MCF 10A (cell line): ENCODE measurements at places on chromosomes 3 and 15. TPM values are rescaled to one million over a fixed set of nuclear protein-coding genes. Genes with fewer than 3 reads are reported as not detected.

- DNase-seq, result no peak
These were observed 315.8 kb downstream of the NTRK3 start for GRCh38 chr15:87940768-87941167.

GRCh38 chr3:140505213-140505612 is 172.7 kb upstream of the TRIM42 start:
- no peak for DNase-seq

DNA sequence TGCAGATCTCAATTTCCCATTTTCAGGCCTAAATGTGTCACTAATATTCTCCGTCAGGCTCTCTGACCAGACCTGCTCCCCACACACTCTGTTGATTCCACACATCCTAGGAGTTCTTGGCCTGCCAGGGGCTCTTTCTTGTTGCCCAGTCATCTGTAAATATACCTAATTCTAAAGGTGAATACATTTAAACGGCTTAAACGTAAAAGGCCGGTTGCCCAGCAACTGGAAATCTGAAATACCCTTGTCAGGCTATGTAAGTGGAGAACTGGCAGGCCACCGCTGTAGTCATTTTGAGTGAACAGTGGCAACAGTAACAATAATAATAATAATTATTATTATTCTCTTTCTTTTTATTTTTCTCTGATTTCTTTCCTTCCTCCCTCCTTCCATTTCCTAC is 302.7 kb downstream of the AGBL1 start:
- DNase-seq, result no peak

GRCh38 chr3:188554404-188554803 is 400.4 kb downstream of the LPP start:
- DNase-seq, result peak; percentile 42

- peak; percentile 9 for DNase-seq
These were observed 27.1 kb downstream of the TRIM71 start for GRCh38 chr3:32844914-32845313.

DNA sequence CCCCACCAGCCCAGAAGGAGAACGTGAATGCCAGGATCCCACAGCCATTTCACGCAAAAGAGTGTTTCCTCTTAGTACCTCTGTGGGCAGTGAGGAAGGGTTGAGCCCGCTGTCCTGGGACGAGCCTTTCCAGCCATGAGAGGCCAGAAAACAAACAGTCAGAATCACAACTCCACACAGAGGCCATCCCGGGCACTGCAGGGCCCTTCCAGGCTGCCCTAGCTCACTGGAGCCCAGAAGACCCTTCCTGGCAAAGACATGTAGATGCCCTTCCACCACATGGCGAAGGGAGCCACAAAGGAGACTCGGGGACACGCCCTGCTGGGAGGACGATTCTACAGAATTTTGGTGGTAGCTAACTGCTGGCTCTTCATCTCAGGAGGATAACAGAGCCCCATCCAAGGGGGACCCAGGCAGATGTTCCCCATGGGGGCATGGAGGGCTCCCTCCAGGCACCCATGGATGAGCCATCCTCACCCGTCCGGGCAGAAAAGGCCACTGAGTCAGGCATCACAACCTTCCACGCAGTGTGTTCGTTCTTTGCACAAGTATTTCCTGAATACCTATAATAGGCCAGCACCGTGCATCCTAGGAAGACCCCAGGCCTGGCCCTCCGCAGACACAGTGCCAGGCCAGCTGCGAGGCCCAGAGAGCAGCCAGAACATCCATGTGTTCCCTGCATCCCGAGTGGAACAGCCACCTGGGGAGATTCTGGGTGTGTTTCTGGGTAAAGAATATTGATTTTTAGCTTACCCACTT is 47.2 kb downstream of the SLC12A8 start:
- no peak for DNase-seq

- no peak for DNase-seq
These were observed 192.5 kb upstream of the CGNL1 start for GRCh38 chr15:57183614-57184344.

DNA sequence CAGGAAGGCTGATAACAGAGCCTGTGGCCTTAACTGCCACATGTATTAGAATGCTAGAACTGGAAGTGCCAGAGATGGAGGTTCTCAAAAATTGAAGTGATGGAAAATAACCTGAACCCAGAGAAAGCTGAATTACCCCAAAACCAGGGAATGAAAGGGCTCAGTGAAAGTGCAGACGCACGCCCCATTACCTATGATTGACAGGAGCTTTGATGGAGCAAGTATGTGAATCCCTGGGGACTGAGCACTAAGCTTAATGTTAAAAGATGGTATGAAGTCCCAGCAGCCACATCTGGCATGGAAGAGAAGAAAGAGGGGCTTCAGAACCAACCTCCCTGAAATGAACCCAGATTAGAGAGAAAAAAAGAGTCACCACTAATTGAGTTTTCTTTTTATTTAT is 118.4 kb upstream of the FHIT start:
- no peak for DNase-seq

- no peak for DNase-seq
These were observed 322.8 kb downstream of the EDEM1 start for GRCh38 chr3:5510300-5510699.

DNA sequence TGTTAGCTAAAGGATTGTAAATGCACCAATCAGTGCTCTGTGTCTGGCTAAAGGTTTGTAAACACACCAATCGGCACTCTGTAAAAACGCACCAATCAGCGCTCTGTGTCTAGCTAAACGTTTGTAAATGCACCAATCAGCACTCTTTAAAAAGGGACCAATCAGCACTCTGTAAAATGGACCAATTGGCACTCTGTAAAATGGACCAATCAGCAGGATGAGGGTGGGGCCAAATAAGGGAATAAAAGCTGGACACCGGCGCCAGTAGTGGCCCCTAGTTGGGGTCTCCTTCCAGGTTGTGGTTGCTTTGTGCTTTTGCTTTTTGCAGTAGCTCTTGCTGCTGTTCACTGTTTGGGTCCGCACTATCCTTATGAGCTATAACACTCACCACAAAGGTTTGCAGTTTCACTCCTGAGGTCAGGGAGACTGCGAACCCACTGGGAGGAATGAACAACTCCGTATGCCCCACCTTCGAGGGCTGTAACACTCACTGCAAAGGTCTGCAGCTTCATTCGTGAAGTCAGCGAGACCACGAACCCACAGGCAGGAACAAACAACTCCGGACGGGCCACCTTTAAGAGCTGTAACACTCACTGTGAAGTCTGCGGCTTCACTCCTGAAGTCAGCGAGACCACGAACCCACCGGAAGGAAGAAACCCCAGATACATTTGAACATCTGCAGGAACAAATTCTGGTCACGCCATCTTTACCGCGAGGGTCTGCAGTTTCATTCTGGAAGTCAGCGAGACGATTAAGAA is 1.1 kb upstream of the SUCLG2 start:
- no peak for DNase-seq

DNA sequence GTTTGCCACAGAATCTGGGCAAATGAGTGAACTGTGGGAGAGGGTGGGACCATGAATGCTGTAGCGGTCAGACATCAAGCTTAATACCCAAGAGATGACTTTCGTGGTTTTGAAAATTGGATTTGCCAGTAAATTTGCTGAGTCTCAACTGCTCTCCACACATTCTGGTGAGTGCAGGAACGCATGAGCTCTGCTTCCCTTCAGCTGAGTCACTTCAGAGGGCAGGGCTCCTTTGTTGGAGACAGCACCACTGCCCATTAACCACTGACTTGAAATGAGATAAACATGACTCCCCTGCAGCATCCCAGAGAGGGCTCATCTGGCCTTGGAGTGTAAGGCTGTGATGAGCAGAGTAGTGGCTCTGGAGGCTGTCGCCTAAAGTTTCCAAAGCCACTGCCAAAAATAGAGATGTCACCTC is 22.6 kb downstream of the RARRES1 start:
- DNase-seq, result peak; percentile 47

DNA sequence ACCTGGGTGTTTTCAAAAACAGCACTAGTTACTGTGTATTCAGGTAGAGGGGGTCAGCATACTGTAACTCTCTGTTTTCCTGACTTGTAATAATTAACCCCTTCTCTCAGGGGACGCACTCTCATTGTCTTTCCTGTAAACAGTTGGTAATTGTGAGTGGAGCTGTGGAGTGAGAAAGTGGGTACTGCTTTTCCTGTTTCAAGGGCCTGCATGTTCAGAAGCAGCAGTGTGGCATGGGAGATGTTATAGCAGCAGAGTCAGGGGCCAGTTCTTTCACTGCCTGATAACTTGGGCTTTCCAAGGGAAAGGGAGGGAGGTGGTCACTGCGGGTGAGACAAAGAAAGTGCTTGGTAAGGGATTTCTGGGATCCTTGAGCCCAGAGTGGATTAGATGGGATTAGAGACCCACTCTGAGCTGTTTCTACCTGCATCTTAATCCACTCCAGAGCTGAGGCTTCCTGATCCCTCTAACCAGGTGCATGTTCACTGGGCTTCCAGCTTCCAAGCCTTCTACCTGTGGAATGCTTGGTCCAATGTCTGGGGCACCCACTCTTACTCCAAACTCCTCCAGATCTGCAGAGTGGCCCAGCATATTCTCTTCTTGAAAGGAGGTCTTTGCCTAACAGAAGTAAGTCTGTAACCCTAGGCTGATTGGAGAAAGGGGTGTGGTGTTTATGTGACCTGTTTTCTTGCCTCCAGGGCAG is 105.2 kb downstream of the RPLP1 start:
- no peak for DNase-seq

DNA sequence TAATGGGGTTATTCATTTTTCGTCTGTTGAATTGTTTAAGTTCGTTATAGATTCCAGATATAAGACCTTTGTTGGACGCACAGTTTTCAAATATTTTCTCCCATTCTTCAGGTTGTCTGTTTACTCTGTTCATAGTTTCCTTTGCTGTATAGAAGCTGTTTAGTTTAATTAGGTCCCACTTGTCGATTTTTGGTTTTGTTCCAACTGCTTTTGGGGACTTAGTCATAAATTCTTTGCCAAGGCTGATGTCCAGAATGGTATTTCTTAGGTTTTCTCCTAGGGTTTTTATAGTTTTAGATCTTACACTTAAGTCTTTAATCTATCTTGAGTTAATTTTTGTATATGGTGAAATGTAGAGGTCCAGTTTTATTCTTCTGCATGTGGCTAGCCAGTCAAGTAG is 58.9 kb upstream of the ZNF280D start:
- no peak for DNase-seq

- no peak for DNase-seq
These were observed 584.3 kb downstream of the ROBO1 start for GRCh38 chr3:79183496-79183895.

DNA sequence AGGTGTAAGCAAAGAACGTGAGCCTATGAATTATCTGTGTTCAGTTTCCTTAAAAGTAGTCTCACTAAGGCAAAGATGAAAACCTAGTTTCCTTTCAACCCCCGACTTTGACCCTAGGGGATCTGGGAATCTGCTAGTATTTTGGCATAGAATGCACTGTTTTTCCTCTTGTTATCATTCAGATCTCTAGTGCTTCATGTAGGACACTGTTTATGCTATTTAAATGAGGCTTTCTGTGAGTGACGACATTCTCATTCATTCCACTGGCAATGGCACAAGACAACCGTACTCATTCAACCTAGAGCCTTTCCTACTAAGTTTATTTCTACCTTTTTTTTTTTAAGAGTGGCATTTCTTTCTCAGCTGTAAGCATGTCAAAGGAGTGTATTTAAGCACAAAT is 67.0 kb downstream of the CHAC1 start:
- no peak for DNase-seq

DNA sequence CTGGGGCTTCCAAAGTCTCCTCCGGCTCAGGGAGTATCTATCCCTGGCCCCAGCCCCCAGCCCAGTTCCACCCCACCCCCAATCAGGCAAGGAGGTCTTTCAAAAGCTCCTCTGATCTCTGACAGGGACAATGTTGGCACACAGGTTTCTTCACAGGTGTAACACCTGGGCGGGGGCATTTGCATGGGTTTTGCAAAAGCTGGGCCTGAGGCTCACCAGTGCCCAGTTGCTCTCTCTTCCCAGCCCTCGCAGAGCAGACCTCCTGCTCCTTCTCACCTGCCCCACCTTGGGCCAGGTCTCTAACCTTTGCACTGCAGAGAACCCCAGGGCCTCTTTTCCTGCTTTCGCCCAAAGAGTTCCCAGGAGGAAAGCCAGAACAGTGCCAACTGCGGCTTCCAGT is 8.6 kb upstream of the CSK start:
- DNase-seq, result no peak

DNA sequence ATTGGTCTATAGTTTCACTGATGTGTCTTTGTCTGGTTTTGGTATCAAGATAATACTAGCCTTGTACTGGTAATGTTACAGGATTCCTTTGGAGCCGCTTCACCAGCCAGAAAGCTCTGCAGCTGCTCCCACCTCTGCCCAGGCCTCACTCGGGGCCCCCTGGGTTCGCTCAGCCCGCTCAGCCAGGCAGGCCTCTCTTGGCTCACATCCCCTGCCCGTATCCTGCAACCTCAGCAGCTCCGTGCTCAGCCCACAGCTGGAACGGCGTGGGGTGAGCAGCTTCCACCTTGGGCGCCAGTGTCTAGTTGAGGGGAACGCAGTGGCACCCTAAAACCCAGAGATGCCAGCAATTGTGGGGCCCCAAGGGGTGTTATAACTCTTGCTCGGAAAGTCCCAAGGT is 429.7 kb upstream of the ROBO2 start:
- no peak for DNase-seq

DNA sequence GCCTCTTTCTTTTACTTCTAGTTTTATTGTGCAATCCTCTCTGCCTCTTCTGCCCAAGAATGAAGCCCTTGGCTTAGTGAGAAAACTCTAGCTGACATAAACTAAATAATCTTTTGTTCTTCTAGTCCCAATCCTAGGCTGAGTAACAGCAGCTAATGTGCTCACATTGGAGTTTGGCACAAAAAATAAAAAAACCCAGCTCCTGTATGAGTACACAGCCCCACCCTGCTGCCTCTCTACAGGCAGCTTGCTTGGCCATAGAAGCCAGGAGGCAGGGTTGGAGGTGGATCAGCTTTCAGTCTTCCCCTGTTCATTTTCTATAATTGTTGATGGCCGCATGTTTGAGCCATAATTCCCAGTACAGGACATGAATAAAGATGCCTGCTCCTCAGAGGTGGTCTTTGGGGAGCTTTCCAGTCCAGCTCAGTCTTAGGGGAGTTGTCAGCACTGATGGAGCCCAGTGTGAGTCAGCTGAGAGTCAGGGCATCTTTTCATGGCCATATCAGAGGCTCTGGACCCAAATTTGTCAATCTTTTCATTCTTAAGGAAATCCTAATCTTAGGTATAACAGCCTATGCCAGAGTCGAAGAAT is 46.7 kb downstream of the RTP1 start:
- no peak for DNase-seq

DNA sequence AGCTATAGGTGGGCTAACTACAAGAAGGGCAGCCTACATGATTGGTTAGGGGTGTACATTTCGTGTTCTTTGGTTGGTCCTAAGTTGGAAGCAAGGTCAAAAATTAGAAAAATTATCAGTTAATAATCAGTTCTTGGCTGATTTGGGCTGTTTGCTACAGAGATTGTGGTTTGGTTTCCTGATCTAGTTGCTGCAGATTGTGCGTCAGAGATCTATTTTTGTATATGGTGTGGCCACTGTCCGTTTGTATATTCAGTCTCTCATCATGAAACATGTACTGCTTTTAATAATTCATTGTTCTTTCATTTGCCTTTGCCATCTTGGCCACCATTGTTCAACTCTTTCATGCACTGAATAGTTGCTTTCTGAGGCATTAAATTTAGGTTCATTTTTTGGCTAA is 80.9 kb downstream of the LRRC3B start:
- DNase-seq, result no peak

- peak; percentile 62 for DNase-seq
These were observed at the start of gene MESP2 for GRCh38 chr15:89776274-89777072. Gene MESP2, plus strand, starts transcription at chr15:89776332. Its CDS starts 26 bp downstream, at chr15:89776358.

Gene TNFAIP8L3
- 2.6 and 4.2 TPM in 2 replicates for total RNA-seq

Gene TMC3
- not detected in 2 replicates for total RNA-seq

Gene TRPC1
- 9.2 and 15.2 TPM in 2 replicates for total RNA-seq

Gene WDR49
- 0.54 and 0.98 TPM in 2 replicates for total RNA-seq

Gene SLC2A2
- total RNA-seq, result not detected in 2 replicates

Gene SPESP1
- total RNA-seq, result 16.8 and 17.6 TPM in 2 replicates

Gene TMIE
- 0.26 and 1.0 TPM in 2 replicates for total RNA-seq

Gene PP2D1
- total RNA-seq, result not detected in 2 replicates

Gene ADAMTS17
- 4.0 and 7.7 TPM in 2 replicates for total RNA-seq
